K562 (cell line): ENCODE measurements at places on chromosomes 12 and 14. TPM values are rescaled to one million over a fixed set of nuclear protein-coding genes. Genes with fewer than 3 reads are reported as not detected.
A peak's percentile ranks its signal among the peaks of the same experiment; 100 is the strongest.

TAS2R30 gene
- 0.87 and 0.93 TPM in 2 replicates for total RNA-seq

DIO2 gene
- not detected in 2 replicates for total RNA-seq

RPL36AL gene
- 139 and 146 TPM in 2 replicates for total RNA-seq

E2F7 gene
- total RNA-seq, result 13.0 and 13.5 TPM in 2 replicates

CMA1 gene
- total RNA-seq, result not detected in 2 replicates

IGF1 gene
- total RNA-seq, result 5.5 and 5.9 TPM in 2 replicates

KRT6A gene
- not detected in 2 replicates for total RNA-seq

- no peak for DNase-seq
These were observed 71.9 kb downstream of the KLHL28 start for GRCh38 chr14:44889595-44890471.

DNA sequence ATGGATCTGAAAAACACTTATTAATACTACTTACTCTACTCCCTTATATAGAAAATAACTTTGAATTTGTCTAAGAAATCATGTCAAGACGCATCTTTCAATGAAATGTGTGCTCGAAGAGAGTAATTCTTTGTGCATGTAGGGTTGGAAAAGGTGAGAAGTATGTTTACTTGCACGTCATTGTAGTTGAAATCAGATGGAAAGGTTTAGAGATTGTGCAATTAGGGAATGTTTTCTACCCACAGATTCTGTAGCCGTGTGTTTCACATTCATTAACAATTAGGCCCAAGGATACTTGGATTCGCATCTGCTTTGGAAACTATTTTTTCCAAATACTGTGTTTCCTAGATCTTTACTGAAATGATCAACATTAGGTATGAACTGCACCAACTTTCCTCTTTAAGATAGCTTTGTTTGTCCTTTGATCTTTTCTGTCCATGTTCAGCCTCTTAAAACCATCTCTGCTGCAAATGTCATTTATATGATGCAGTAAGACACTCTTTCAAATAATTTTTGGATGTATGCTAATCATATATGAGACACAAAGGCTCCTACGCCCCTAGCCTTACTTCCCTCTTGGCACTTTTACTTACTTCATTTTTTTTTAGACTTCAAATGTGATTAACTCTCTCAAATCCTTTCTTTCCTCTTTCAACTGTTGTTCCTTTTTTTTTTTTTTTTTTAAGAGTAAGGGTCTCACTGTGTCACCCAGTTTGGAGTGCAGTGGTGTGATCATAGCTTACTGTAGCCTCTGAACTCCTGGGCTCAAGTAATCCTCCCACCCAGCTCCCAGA, 58.0 kb upstream of the PSMA6 start:
- no peak for DNase-seq

DNA sequence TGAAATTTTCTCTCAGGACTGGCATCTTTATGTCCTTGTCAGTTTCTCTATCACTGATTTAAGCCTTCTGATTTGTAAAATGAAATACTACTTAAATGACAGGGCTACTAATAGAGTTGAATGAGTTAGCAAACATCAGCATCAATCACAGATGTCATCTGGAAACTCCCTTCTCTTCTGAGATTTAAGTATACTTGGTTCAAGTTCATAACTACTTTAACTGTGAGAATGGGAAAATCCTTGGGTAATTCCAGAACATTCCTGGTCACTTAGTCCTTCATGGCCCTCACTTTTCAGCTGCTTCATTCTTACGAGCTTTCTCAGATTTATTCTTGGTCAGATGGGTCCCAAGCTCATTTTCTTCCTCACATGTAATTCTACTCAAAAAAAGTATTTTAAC, 1655.3 kb upstream of the FLRT2 start:
- no peak for DNase-seq

GRCh38 chr14:101289230-101289690, 272.0 kb upstream of the DIO3 start:
- DNase-seq, result no peak

GRCh38 chr14:105913221-105913620, 386.8 kb downstream of the TMEM121 start:
- no peak for DNase-seq

DNA sequence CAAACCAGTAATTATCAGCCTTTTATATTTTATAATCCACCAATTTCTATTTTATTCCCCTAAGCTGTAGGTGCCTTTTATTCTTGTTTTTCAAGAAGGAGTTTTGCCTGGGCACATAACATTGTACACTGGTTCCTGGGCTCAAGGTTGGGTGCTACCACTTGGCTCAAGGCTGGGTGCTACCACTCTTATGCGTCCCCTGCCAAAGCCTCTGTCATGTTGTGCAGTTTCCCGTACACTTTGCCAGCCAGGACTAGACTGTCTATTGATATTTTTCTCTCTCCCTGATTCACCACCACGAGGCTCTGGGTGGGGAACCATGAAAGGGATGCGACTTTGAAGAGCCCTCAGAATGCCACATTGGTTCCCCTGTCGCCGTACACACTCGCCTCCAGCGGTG, 52.5 kb upstream of the VASH1 start:
- DNase-seq, result no peak

- DNase-seq, result no peak
These were observed 3.6 kb upstream of the FZD10 start for GRCh38 chr12:130158754-130159059.

GRCh38 chr14:92785667-92786426, 8.3 kb upstream of the GOLGA5 start:
- DNase-seq, result peak; percentile 32

DNA sequence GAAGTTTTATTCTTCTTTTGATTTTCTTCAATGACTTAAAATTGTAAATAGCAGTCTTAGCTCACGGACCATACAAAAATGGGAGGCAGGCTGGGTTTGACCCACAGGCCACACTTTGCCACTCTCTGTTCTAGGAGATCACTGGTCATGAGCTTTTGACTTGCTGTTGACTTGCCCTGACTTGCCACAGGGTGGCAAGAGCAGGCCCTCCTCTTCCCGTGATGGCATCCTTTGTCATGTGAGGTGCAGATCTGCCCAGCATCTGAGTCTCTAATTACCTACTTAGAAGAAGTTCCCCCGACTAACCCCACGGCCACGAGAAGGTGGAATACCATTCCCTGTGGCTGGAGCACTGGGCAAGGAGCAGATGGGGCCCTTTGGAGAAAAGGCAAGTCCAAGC, 81.0 kb upstream of the SCAF11 start:
- no peak for DNase-seq

- DNase-seq, result no peak
These were observed 95.3 kb downstream of the CATSPERB start for GRCh38 chr14:91636604-91637003.
